ENCODE measurements at places on chromosomes 1 and 21. TPM values are rescaled to one million over a fixed set of nuclear protein-coding genes. Genes with fewer than 3 reads are reported as not detected.

- H3K4me3 ChIP-seq: no peak overlapping the region
- H3K36me3 ChIP-seq: no peaks in the 10 kb centered on the region
- no peaks in the 10 kb centered on the region for H3K4me1 ChIP-seq
- H3K27me3 ChIP-seq: no peaks in the 10 kb centered on the region
- no peak overlapping the region for H3K27ac ChIP-seq
Measured at GRCh38 chr1:119286587-119287181, 81.9 kb upstream of the HAO2 start.

The SPRR1B gene
- total RNA-seq: not detected

- no peak overlapping the region for H3K4me3 ChIP-seq
- DNase-seq: no peak
- no peaks in the 10 kb centered on the region for H3K27me3 ChIP-seq
- H3K27ac ChIP-seq: peak overlapping the region; percentile 41
- H3K36me3 ChIP-seq: peaks cover 3% of the 10 kb centered on the region
Measured at GRCh38 chr1:243495442-243496186, 239.8 kb downstream of the SDCCAG8 start.

GRCh38 chr1:162200096-162200847, 130.8 kb downstream of the NOS1AP start:
- no peak overlapping the region for H3K4me3 ChIP-seq
- no peaks in the 10 kb centered on the region for H3K4me1 ChIP-seq

The AGBL4 gene
- 2.7 TPM for total RNA-seq

The CHI3L2 gene
- total RNA-seq: 27.2 TPM

DNA sequence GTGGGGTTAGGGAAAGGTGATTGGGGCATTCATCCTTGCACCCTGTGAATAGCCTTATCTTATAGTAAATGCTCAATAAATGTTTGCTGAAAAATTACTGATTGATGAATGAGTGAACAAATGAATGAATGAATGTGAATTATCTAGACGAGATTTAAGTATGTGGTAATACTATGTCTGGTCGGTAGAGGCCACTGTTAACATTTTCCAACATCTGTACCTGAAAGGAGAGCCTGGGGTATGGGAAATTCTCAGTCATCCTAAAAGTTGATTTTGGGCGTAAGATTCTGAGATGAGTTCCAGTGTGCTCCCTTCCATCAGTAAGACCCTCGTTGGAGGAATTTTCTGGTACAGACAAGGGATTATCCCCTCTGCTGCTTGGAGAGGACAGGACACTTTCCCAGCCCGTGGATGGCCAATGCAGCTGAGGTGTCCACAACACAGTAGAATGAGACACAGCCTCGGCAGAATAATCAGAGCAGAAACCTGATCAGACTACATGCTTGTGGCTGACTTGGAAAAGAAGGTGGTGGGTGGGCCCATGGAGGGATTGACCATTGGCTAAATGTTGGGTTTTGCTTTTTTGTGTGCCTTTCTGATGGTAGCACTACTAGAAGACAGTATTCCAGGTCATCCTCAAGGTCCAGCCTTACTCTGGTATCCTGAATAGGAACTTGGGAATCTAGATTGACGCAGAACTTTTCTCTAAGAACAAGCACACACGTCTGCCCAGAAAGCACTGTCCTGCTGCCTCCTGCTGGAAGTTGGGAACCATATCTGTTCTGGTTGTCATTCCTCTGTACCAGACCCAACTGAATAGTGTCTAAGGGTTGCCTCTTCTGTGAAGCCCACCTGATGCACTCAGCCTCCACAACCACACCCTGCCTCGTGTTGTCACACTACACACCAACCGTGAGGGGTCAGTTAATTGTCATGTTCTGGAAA, 262.0 kb downstream of the TNR start:
- no peaks in the 10 kb centered on the region for H3K4me1 ChIP-seq
- no peak for DNase-seq
- no peaks in the 10 kb centered on the region for H3K36me3 ChIP-seq
- no peak overlapping the region for H3K27ac ChIP-seq

DNA sequence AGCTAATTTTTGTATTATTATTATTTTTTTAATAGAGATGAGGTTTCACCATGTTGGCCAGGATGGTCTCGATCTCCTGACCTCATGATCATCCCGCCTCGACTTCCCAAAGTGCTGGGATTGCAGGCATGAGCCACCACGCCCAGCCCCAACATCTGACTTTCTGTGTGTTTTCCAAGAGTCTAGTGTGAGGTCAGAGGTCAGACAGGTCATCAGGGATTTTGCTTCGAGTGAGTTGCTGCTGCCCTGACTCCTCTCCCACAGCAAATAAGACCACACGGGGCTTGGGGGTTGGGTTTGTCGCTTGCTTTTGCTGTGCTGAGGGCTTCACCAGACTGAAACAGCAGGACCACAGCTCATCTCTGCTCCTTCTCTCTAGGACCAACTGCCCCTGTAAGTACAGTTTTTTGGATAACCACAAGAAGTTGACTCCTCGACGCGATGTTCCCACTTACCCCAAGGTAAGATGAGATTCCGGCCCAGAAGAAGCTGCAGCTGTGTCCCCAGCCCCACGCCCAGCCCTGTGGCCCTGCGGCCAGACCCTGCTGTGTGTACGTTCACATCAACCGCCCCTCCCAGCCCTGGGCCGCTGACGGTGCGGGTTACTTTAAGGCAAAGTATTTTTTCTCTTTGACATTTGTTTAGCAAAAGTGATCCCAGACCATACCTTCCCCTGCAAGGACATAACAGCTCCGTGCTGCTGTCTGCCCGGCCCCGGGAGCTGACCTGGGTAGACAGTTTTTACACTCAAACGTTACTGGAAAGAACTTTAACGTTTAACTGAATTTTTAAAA, 97.5 kb downstream of the PDE9A start:
- no peak overlapping the region for H3K27ac ChIP-seq
- no peaks in the 10 kb centered on the region for H3K36me3 ChIP-seq
- H3K27me3 ChIP-seq: no peaks in the 10 kb centered on the region
- H3K4me3 ChIP-seq: no peak overlapping the region

GRCh38 chr1:26145960-26146294, 13.0 kb upstream of the FAM110D start:
- H3K4me3 ChIP-seq: no peak overlapping the region
- no peaks in the 10 kb centered on the region for H3K36me3 ChIP-seq
- no peak for DNase-seq

The PPIE gene
- total RNA-seq: 58.6 TPM

GRCh38 chr1:243455760-243456651, 200.2 kb downstream of the SDCCAG8 start:
- H3K4me3 ChIP-seq: no peak overlapping the region
- H3K36me3 ChIP-seq: no peaks in the 10 kb centered on the region
- H3K27me3 ChIP-seq: no peaks in the 10 kb centered on the region

The KCNT2 gene
- 6.3 TPM for total RNA-seq

The CELA3A gene
- total RNA-seq: not detected

DNA sequence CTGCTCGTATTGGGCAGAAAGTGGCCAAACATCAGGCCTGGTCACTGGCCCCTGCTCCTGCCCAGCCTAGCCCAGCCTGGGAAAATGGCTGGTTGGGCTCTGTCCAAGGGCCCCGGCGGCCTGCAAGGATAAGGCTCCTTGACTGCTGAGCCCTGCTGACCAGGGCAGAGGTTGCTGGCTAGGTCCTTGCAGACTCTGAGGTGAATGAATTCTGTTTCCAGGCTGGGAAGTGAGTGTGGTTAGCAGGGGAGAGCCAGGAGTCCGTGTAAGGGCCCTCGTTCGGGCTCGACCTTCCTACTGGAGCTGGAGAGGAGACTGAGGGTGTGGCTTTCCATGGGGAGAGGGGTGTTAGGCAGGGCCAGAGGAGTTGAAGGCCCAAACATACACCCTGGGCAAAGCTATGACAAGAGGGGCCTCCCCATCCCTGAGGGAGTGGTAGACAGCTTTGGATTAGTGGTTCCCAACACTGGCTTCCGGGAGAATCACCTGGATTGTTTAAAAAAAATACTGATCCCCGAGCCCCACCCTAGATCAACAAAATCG, 20.6 kb downstream of the CSF1 start:
- no peaks in the 10 kb centered on the region for H3K36me3 ChIP-seq
- H3K27ac ChIP-seq: peak overlapping the region; percentile 58

DNA sequence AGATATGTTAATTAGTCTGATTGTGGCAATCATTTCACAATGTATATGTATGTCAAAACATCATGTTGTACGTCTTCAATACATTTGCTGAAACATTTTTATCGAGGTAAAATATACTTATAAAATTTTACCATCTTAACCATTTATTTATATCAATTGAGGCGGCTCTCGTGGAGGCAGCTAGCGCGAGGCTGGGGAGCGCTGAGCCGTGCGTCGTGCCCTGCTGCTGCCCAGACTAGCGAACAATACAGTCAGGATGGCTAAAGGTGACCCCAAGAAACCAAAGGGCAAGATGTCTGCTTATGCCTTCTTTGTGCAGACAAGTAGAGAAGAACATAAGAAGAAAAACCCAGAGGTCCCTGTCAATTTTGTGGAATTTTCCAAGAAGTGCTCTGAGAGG, 202.5 kb upstream of the PBX1 start:
- H3K36me3 ChIP-seq: no peaks in the 10 kb centered on the region
- DNase-seq: no peak
- H3K4me1 ChIP-seq: no peaks in the 10 kb centered on the region
- H3K27me3 ChIP-seq: no peaks in the 10 kb centered on the region
- H3K27ac ChIP-seq: no peak overlapping the region
- no peak overlapping the region for H3K4me3 ChIP-seq
